ENCODE measurements at places on chromosomes 16 and 17. TPM values are rescaled to one million over a fixed set of nuclear protein-coding genes. Genes with fewer than 3 reads are reported as not detected.

Gene MYLK3
- polyA plus RNA-seq: 0.01 TPM

Gene ZNF423
- 1.9 TPM for polyA plus RNA-seq

Gene TNFSF13
- polyA plus RNA-seq: 19.3 TPM

Gene PPM1E
- polyA plus RNA-seq: 0.11 TPM

Gene C1QTNF1
- polyA plus RNA-seq: 207 TPM

Gene CDH8
- not detected for polyA plus RNA-seq

Gene C17orf67
- polyA plus RNA-seq: 0.45 TPM

Gene MTHFSD
- polyA plus RNA-seq: 7.1 TPM

Gene CCDC200
- polyA plus RNA-seq: 0.10 TPM

Gene SOX8
- polyA plus RNA-seq: 0.90 TPM

Gene DNAH17
- polyA plus RNA-seq: 4.8 TPM

Gene CLEC19A
- not detected for polyA plus RNA-seq

Gene AGRP
- not detected for polyA plus RNA-seq
